Gastroesophageal sphincter (tissue), 4 donors: ENCODE measurements at places on chromosomes 16 and 17.

GRCh38 chr17:45573924-45574770 is 83.6 kb upstream of the PLEKHM1 start:
- no peak for ATAC-seq

- no peak for ATAC-seq
Measured at GRCh38 chr16:17403156-17403809, 67.5 kb downstream of the XYLT1 start.

GRCh38 chr17:80566054-80566400 is 21.4 kb downstream of the RPTOR start:
- no peak for ATAC-seq

DNA sequence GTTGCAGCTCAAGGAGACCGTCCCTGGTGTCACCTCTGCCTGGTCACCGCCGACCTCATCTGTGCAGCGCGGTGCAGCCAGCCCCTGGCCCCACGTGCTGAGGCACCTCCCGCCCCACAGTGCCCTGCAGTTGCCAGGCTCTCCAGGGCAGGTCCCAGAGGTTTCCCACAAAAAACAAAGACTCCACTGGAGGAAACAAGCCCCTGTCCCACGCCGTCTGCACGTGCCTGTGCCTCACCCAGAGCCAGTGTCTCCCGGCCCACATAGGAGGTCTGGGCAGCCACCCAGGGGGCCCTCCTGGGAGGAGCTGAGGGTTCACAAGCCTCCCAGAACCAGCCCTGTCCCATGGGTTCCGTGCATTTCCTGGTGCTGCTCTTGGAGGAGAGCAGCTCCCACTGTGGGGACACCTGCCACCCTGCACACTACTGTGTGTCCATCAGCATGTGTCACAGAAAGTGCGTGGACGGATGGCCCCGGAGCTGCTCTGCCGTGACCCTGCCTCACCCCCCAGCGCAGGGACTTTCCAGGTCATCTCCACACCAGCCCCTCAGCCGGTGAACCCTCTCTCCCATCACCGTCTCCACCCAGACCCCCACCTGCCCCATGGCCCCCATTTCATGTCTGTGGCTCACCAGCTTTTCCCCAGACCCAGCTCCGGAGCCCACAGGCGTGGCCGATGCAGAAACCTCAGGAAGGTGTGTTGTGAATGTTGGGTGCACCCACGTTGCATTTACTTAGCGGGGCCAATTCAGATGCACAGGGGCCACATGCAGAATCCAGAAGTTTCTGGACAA is 17.0 kb upstream of the CDH15 start:
- no peak for ATAC-seq

GRCh38 chr17:38511150-38512108 is 83.2 kb downstream of the ARHGAP23 start:
- no peak for ATAC-seq

GRCh38 chr16:85359147-85359822 is 247.0 kb upstream of the CIBAR2 start:
- ATAC-seq: peak; percentile 23

DNA sequence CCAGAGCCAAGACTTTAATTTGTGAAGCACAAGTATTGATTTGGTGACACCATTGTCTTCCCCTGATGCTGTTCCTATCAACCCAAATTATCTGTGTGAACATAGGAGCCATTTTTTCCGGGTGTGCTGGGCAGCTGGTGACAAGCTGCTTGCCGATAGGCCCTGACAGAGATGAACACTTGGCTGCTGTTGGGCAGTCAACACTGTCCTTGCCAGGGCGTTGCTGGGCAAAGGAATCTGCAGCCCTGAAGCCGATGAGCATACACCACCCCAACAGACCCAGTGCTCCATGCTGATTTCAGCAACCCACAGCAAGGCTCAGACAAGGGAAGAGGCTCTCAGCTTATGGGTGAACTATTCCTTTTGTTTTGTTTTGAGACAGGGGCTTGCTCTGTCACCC is 105.4 kb downstream of the YPEL2 start:
- ATAC-seq: no peak

DNA sequence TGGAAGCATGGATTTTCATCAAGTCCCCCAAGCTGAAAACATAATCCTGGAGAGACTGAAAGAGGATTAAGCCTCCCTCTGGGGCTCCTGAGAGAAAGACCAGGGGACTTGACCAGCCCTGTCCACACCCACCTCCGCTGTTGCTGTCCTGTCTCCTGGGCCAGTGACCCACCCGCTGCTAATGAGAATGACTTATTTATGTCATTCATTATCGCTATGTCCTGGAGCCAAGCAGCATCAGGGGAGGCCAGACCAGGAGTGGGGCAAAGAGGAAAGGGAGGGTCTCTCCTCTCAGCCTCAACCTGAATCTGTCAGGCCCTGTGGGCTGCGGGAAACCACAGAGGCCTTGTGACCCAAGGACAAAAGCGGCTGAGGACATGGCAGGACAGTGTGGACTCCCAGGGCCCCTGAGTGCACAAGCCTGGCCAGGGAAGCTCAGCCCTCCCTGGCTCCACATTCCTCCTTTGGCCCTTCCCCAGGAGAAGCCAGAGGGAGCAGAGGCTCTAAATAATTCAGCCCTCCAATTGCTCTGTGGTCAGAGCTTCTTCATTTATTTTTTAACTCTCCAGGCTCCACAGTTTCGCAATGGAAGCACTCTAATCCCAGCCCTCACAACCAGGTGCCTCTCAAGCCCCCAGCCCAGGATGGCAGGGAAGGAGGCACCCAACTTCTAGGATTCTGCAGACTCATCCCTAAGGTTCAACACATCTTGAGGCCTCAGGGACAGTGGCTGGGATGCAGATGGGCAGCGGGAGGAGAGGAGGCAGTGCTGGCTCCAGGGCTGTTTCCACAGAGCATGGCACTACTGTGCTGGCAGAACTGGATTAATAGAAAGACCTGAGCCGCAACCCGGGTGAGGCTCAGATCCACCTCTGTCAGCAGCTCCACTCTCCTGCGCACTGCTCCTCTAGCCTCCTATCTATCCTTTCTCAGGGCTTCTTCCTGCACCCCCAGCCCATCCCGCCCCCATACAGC is 19.1 kb downstream of the CUEDC1 start:
- ATAC-seq: peak; percentile 77

DNA sequence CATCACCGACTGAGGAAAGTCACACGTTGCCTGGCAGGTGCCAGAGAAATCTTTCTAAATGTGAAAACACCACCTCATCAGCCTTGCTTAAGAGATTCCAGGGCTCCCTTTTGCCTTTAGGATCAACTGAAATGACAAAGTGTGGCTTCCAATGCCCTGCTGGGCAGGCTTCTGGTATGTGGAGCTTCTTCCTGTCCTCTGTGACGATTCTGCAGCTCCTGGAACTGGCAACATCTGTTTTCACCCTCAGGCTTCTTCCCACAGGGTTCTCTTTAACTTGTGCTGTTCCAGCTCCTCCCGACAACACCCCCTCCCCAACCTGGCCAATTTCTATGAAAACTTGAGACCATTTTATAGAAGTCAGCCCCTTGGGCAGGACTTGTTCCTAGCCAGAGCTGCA is 4.8 kb upstream of the ZDHHC1 start:
- no peak for ATAC-seq

DNA sequence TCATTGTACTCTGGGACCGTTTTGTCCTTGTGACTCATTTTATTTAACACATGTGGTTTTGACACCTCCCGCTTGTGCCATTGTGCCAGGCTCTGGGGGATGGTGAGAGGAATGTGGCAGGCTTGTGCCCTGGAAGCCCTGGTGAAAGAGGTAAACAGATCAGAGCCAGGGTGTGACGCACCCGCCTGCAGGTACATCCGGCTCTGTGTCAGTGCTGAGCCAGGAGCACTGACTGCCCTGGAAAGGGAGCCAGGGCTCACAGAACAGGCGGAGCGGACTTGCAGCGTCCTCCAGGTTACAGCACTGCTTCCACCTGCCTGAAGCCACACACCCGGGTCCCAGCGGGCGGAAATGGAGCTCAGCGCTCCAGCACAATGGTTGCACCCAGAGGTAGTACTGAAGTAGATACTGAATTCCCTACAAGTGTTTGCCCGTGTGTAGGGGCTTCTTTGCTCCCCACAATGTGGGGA is 30.6 kb downstream of the CDRT15 start:
- peak; percentile 45 for ATAC-seq

- ATAC-seq: no peak
Measured at GRCh38 chr16:9826656-9827055, 355.6 kb downstream of the GRIN2A start.

DNA sequence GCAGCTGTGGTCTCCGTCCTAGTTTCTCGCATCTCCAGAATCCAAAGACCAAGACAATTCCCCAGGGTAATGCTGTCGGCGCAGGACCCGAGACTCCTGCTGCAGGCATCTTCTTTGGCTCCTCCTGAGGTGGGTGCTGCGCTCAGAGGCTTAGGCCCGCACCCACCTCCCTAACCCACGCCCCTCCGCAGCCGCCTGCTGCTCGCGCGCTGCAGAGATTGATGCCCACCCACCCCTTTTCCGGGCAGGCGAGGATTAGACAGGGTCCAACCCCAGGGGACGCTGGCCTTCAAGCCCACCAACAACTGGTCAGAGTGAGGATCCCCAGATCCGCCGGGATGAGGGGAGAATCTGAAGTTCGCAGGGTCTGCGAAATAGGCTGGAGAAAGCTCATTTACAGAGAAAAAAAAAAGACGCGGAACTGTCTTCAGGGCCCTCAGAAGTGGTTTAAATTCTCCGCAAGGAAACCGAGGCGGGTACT is 27.9 kb downstream of the SLFN11 start:
- ATAC-seq: no peak

GRCh38 chr16:14102925-14103720 is 32.0 kb downstream of the MRTFB start:
- no peak for ATAC-seq

DNA sequence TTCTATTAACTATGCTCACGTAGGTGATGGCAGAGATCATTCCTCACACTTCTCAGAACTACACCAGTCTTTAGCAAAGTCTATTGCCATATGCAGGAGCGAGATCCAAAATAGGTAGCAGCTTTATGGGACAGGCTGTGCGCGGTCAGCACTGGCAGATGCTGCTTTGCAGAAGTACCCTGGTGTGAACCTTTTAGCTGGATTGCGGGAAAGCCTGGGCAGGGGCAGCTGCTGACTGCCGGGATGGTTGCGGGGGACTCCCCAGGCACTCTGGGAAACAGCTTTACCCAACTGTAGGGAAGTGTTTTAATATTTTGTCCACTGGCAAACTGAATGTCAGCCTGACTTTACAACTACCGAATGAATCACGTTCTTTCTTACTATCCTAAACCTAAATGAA is 251.3 kb downstream of the HS3ST3A1 start:
- no peak for ATAC-seq

- ATAC-seq: no peak
Measured at GRCh38 chr16:84979516-84979915, 31.8 kb downstream of the ZDHHC7 start.

DNA sequence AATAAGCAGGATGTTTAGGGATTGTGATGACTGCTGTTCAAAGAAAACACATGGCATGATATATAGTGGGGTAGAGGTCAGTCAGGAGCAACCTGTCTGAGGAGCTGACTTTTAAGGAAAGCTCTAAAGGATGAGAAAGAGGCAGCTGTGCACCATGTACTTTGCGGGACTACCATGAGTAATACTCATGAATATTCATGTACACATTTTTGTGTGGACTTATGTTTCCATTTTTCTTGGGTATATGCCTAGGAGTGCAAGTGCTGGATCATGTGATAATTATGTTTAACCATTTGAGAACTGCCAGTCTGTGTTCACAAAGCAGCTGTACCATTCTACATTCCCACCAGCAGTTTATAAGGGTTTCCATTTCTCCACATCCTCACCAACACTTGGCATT is 35.8 kb downstream of the BEAN1 start:
- no peak for ATAC-seq

DNA sequence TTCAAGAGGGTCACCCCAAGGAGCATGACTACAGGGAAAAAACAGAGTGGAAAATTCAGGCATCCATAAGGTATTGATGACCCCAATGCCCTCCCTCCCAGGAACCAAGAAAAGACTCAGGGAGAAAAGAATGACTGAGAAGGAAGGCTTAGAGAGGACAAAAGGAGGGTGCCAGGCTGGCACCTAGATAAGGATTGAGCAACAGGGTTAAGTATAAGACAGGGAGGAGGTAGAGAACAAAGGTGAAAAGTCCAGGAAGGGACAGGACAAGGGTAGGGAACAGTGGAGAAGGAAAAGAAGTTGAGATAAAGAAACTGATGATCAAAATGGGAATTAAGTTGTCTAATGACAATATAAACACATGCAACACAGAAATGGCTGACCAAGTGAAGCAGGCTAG is 2.5 kb downstream of the SLC35B1 start:
- ATAC-seq: no peak

GRCh38 chr16:1983544-1984346 is at the start of gene GFER:
Gene GFER, plus strand, starts transcription at chr16:1984193. Its CDS starts 26 bp downstream, at chr16:1984219.
- ATAC-seq: peak; percentile 94

- ATAC-seq: no peak
Measured at GRCh38 chr17:82006468-82007227, 16.0 kb downstream of the CENPX start.

GRCh38 chr17:17213775-17214174 is 7.6 kb upstream of the PLD6 start:
- no peak for ATAC-seq
